ENCODE measurements at places on chromosomes 16 and 17.
A peak's percentile ranks its signal among the peaks of the same experiment; 100 is the strongest.

DNA sequence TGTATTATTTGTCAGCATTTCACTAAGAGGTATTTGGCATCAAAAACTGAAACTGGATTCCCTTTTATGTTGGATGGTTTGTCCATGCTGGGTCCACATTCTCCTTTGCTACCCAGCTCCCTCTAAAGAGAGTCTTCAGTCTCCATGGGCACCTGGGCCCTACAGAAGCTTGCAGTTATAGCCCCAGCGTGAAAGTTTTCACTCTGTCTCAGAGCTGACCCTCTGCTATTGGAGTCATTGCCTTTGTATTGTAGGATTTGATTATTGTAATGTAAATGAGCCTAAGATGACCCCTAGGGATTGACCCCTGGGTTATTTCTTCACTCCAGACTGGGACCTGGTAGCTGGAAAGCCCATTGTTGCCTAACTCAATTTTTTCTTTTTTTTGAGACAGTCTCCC lies 1026.5 kb upstream of the EEF2KMT start:
- no peak for DNase-seq

DNA sequence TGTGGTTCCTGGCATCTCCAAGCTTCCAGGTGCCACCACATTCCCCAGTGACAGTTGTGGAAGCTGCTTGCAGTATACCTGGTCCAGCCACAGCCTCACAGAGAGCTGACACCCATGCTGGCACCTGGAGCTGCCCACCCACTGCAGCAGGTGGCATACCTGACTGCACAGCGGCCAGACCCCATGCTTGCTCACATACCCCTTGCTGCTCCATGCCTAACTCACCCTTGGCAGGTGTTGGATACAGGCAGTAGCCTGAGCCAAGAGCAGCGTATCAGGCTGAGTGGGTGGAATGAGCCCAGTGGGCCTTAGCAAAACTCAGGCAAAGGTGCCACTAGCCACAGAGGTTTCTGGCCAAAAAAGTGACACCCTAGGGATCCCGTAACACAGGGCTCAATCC lies 232.3 kb downstream of the CEP112 start:
- DNase-seq: no peak

- peak; percentile 81 for DNase-seq
Measured at GRCh38 chr17:58960068-58960467, 146.6 kb downstream of the TRIM37 start.

GRCh38 chr17:82041144-82041814 lies 3.8 kb upstream of the DCXR start:
- no peak for DNase-seq

GRCh38 chr17:31433091-31433790 lies 41.8 kb downstream of the RAB11FIP4 start:
- no peak for DNase-seq

DNA sequence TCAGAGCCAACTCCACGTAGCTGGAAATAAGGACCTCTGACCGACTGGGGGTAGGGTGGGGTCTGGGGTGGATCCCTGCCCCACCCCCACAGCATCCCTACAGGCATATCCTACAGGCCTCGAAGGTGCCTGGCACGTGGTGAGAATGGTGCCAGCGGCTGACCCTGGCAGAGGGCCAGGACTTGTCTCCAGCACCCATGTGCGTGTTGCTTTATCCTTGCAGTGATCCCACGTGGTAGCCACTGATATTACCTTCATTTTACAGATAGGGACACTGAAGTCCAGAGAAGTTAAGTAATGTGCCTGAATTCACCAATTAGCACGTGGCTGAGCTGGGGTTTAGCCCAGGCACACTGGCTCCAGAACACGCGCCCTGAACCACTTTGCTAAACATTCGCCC lies 8.3 kb downstream of the ITGAD start:
- no peak for DNase-seq

DNA sequence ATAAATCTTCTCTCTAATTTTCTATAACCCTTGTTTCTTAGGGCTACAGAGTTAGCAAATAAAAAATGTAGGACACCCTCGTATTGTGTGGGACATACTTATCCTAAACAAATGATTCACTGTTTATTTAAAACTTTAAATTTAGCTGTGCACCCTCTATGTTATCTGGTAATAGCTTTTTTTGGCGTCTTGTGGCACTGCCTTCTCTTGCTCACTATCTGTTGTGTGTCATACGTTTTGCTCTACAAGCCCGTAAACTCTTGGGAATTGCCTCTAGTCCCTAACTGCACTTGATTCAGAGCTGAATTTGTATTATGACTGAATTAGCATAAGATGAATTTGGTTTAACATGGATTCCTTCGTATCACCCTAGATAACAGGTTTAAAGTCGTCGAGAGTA lies 144.3 kb upstream of the MYOCD start:
- no peak for DNase-seq

DNA sequence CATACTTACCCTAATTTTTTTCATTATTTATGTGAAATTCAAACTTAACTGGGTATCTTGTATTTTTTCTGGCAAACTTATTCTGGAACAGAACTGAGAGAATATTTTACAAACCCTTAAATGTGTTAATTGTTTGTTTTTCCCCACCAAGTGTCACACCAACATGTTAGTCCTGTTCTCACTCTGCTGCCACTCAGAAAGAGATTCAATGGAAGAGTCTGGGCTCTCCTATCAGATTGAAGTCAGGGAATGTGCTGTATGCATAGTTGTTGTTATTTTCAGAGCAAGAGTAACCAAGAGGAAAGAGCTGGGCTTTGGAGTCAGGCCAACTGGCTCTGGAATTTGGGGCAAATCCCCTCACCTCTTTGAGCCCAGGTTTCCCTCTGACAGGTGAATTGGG lies 43.2 kb downstream of the SLC6A2 start:
- DNase-seq: no peak

- DNase-seq: peak; percentile 14
Measured at GRCh38 chr17:16521070-16521727, 29.2 kb upstream of the LRRC75A start.

DNA sequence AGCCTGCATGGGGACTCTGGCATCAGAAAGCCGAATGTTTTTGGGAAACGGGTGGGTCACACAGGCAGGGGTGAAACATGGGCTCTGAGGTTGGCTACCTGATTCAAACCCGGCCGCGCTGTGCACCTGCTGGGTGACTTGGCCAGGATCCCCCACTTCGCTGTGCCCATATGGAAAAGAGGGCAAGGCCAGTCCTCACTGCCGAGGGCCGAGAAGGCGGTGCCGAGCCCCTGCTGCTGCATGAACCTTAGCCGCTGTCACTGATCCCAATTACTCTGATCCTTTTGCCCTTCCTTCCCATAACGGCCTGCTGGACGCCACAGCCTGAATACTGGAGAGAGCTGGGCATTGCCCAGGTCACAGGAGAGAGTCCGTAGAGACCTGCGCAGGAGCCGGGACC lies 17.7 kb downstream of the KDM8 start:
- no peak for DNase-seq

DNA sequence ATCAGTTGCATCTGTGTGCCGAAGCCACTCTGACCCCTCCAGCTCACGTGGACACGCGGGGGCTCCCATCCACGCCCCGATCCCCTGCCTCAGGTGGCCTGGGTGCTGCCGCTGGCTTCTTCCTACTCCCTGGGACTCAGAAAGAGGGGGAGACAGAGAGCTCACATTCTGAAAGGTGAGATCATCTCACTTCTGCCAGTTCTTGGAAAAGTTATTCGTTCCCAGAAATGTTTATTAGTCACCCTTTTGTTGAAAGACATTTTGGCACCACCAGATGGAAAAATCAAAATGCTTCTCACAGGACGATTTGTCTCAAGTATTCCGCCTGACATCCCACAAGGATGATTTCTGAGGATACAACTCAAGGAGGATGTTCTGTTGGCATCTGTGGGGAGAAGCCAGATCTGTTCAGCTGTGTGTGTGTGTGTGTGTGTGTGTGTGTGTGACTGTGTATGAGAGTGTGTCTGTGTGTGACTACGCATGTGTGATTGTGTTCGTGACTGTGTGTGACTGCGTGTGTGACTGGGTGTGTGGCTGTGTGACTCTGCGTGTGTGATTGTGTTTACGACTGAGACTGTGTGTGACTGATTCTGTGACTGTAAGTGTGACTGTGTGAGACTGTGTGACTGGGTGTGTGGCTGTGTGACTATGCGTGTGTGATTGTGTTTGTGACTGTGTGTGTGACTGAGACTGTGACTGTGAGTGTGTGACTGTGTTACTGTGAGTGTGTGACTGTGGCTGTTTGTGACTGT lies 207.3 kb downstream of the NTN1 start:
- no peak for DNase-seq

DNA sequence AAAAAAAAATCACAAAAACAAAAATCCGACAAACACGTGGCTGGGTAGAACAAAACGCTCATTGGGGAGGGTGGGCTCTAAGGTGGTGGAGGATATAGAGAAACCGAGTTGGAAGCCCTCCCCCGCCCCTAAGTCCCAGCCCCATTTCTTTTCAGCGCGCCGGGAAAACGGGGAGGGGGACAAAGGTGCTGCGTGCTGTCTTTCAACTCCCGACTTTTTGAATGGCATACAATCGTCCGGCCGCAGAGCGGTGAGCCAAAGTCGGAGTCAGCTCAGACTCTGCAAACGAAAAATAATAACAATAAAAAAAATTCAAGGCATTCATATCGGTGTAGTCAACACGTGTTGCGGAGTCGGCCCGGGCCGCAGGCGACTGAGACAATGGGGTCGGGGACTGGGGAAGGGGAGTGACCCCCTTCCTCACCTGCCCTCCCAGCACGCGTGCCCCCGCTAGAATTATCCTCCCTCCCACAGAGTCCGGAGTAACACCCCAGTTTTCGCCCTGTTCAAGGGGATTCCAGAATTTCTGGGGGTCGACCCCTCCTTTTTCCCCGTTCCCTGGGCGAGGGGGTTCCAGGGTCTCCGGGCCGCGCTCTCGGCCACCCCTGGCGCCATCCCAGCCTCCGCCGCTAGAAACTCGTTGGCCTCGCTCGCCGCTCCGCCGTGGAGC lies 1.7 kb upstream of the IGF2BP1 start:
- DNase-seq: no peak

- no peak for DNase-seq
Measured at GRCh38 chr16:2095315-2095853, 40.3 kb downstream of the PKD1 start.

- DNase-seq: no peak
Measured at GRCh38 chr17:81412490-81413093, 17.3 kb downstream of the BAHCC1 start.

DNA sequence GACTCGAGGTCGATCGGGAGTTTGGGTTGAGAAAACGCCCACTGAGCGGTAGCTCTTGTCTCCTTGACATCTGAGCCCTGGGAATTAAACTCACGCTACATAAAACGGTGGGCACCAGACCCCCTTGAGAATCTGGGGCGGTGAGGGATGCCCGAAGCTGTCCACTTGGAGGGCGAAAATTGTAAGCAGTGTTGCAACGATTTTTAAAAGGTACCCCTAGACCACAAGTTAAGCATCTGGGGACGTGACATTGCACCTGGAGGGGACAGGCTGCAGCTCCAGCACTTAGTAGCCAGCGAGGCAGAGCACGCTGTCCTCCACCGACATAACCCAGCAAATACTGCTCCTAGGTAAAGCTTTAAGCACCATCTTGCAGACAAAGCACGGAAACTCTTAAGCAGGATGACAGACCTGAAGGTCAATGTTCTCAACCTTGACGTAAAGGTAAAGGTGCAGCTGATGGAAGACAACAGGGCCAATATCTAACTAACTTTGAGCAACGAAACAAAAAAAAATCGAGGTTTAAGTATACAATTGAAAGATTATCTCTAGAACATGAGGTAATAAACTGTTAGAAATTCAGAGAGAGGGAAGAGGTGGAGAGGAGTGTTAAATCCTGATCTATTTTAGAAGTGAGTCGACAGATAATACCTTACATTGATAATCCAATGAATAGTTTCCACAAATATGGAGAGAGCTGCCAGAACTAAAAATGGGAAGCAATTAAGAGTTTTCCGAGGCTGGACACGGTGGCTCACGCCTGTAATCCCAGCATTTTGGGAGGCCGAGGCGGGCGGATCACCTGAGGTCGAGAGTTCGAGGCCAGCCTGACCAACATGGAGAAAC lies 921 bp upstream of the CDR2 start:
- DNase-seq: no peak

DNA sequence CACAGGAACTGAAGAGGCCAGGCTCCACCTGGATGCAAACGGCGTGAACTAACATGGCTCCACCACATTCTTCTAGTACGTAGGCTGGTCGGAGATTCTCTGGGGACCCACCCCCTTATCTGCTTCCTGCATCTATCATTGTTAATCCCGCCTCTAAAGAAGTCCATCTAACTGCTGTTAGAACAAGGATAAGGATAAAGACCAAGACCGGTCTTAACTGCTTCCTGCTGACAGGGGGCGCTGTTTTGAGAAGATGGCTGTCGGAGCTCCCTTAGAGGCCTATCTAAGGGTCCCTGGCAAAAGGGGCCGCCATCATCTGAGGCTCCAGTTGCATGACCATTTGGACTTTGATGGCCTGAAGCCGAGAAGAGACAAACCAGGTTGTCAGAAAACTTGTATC lies 25.8 kb upstream of the TNFSF12 start:
- DNase-seq: no peak

GRCh38 chr17:27978689-27979175 lies 63.7 kb upstream of the NLK start:
- no peak for DNase-seq

DNA sequence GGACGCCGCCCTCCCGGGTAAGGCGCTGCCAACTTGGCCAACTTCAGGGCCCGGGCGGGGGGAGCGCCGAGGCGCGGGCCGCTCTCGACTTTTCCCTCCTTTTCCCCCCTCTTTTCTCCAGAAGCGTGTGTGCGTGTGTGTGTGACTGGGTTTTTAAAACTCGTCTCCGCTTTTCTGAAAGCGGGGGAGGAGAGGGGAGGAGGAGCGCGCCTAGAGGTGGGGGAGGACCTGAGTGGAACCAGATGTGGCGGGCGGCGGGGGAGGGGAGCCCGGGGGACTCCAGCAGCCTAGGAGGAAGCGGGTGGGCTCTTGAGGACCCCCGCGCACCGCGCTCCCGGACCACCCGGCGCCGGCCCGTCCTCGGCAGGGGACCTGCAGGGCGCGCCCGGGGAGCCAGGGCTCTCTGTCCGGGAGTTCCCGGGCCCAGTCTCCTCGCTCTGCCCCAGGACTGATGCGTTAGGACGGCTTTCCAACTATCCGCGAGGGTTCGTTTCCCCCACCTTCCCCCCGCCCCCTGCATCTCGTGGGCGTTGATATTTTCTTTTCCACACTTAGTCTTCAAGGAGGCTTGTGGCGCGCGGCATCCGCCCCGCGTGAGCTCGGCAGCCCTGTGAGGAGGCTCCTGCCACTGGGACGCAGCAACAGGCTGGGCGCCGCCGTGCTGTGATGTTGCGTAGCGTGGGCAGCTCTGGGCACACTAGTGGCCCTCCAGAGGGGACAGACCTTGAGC lies 599 bp downstream of the MRC2 start:
- no peak for DNase-seq
